ENCODE measurements at places on chromosomes 5 and 9.

DNA sequence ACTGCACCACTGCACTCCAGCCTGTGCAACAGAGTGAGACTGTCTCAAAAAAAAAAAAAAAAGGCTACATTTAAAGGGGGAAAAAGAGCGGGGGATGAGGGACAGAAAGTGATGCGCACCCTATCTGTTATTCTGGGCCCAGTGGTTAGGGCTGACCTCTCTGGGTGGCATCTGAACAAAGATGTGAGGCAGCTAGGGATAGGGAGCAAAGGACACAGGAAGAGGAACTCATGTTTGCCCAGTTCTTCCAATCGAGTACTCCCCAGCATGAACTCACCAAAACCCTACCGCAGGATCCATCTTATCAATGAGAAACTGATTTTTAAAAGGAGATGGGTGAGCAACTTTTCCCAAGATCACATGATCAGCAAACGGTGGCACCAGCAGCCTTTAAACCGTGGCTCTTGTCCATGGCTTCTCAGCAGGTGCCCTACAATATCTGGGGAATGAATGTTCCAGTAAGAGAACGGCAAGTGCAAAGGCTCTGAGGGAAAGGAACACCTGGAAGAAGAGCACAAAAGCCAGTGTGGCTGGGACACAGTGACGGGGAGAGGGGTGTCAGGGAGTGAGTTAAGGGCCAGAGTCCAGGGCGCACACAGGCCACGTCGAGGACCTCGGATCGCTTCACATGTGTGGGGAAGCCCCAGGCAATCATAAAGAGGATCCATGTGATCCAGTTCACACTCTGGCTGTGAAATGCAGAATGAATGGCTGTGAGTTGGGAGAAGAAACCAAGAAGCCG lies 22.0 kb downstream of the RAPGEF1 start:
- no peak for DNase-seq

GRCh38 chr5:108369167-108369566 lies 12.7 kb downstream of the FBXL17 start:
- DNase-seq: no peak

DNA sequence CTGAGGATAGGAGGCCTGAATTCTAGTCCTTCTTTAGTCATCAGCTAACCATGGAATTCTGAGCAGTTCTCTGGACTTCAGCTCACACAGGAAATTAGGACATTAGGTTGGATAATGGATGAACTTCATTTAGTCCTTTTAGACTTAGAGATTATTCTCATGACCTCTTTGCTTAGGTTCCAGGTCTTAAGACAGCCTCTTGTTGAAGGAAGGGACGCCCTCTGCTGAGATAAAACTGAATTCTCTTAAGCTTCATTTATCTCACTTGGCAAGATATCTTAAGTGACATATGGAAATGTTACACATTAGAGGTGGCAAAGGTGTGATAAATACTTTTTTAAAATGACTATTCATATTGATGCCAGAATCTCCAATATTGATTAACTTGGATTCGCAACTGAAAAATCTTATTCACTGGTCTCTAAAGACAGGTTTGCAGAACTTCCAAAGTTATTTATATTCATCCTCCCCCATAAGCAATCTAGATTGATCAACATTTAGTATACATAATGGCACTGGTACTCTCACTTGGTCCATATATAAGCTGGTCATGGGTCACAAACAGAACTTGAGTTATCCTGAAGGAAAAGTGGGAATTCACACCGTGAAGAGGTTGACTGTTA lies 16.9 kb upstream of the ZNF366 start:
- DNase-seq: peak; percentile 51

- no peak for DNase-seq
These were observed 6.0 kb upstream of the PIP5K1B start for GRCh38 chr9:68698943-68699509.

DNA sequence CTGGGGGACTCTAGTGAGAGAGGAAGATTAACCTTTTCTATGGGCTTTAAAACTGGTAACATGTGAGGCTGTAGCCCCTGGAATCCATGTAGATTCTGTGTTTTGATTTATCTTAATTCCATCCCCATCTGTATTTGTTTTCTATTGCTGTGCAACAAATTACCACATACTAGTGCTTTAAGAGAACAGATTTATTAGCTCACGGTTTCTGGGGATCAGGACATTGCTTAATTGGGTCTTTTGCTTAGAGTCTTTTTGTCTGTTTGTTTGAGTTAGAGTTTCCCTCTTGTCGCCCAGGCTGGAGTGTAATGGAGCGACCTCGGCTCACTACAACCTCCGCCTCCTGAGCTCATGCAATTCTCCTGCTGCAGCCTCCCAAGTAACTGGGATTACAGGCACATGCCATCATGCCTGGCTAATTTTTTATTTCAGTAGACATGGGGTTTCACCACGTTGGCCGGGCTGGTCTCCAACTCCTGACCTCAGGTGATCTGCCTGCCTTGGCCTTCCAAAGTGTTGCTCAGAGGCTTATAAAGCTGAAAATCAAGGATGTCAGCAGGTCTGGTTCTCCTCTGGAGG lies 29.9 kb upstream of the GNA14 start:
- no peak for DNase-seq

DNA sequence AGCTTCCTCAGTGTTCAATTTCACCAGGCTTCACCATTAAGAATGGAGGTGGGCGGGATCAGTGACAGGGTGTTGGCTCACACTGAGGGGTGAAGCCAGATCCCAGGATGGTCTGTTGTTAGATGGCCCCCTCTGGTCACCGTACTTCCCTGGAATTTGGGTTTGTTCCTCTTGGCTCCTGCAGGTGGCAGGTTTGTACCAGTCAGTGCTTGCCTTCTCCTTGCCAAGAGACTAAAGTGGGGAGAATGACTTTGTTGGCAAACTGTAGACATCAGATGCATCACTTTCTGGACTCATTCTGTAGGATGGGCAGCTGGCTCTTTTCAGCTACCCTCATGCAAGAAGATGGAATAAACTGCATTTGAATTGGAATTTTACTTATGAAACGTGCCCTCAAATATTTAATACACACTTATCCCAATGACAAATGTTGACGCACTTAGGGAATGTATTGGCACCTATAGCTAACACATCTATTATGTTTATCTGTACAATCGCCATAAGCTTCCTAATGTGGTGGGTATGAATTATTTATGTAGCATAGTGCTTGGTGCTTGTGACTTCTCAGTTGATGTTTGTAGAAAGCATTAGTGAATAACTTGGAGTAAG lies 31.4 kb upstream of the ANKRD55 start:
- no peak for DNase-seq

DNA sequence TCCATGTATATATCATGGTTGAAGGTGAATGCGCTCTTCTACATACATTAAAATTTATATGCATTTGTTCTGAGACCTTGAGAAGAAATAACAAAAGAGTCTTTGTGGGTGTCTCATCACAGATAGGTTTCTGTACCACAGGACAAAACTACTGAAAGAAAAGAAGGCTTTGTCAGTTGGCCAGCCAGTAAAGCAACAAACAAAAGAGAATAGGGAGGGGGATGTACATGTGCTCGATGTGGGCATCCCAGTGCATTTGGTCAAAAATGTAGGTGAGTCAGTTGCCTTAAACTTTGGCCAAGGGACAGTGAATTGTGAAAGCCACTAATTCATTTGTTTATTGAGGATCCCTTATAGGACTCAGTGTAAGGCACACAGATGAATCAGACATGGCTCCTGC lies 13.3 kb downstream of the RBM18 start:
- DNase-seq: no peak

- peak; percentile 57 for DNase-seq
These were observed 1.8 kb downstream of the POU4F3 start for GRCh38 chr5:146340260-146341081.

- no peak for DNase-seq
These were observed 62.4 kb downstream of the SERINC5 start for GRCh38 chr5:80193401-80193800.

- DNase-seq: no peak
These were observed 436.7 kb downstream of the CETN3 start for GRCh38 chr5:89972901-89973300.

DNA sequence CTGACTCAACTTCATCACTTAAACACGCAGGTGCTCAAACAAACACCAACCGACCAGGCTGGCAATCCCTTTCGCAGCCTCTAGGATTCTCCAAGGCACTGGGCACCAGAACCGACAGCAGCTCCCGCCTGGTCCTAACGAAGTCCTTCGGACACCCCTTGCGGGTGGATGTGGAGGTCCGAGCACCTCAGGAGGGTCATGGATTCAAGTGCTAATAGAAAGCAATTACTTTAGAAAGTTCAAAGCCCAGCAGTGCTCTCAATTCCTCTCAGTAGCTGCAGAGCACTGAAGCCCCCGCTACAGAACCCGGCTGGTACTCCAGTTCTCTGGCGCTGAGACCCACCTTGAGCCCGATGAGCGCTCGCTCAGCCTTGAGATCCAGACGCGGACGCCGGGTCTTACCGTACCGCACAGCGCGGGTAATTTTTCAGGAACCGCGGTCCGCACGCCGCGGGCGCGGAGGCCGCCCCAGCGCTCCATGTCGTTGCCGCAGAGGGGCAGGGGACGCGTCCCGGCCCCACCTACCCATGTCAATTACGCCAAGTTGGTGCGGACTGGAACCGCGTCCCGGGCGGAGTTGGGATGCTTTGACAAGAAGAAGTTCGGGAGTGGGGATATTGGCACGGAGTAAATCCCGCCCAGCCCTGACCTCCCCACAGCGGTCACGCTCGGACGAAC lies 638 bp downstream of the MARCHF3 start:
- DNase-seq: peak; percentile 32

DNA sequence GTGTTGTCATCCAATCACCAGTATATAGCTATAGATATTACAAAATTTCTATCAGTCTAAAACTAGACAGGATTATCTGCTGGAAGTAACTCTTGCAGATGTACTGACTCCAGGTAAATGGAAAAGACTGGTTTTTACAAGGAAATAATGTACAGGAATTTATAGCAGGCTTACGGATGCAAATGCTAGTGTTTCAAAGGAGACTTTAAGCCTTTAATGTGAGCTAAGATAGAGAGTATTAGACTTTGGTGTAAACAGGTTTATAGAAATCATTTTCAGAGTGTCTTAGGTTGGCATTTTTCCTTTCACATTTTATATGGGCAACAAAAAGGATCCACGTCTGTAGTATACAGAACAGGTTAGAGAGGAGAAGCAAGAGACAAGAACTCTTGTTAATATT lies 16.1 kb downstream of the ZNF608 start:
- DNase-seq: no peak

- no peak for DNase-seq
These were observed 1.6 kb downstream of the TEX48 start for GRCh38 chr9:114680259-114681001.

DNA sequence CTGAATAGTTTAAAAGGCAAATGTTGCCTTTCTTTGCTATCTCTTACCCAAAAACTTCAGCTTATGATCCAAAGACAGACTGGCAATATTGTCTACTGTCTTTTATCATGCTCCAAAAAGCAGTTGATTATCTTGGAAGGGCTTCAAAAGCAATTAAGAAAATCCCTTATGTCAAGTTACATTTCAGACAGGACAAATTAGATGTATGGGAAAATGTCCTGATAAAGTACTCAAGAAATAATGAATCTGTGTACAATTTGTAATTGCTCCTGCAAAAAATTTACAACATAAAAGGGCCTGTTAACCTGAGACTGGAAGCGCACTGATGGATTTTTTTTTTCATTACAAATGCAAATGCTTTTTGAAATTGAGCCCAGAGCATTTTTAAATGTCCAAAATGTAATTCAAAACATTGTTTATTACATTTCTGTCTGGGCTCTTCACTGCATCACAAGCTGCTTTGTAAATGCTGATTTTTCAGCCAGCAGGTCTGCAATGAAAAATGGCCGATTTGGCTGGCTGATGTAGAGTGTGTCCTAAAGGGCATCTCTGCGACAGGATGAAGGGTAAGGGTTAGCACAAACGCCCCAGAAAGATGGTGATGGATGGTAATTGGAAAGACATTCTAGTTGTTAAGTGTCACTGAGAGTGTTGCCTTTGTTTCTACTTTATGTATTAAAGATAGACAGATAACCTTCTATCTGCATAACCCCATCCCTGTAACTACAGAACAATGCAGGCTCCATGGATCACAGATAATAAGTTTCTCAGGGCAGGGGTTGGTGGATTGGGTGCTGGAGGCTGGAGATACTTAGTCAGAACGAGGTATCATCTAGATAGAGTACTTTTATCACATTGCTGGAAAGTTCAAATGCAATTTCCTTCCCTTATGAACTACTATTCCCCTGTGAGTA lies 27.0 kb downstream of the MAT2B start:
- no peak for DNase-seq
